SJCRH30 (cell line): ENCODE measurements at places on chromosomes 5 and 9. TPM values are rescaled to one million over a fixed set of nuclear protein-coding genes. Genes with fewer than 3 reads are reported as not detected.

Gene F12
- 5.9 and 6.5 TPM in 2 replicates for total RNA-seq

Gene PKD2L2
- not detected in 2 replicates for total RNA-seq

Gene RACK1
- 5,838 and 6,264 TPM in 2 replicates for total RNA-seq

Gene ZNF782
- total RNA-seq, result 7.2 and 9.3 TPM in 2 replicates

DNA sequence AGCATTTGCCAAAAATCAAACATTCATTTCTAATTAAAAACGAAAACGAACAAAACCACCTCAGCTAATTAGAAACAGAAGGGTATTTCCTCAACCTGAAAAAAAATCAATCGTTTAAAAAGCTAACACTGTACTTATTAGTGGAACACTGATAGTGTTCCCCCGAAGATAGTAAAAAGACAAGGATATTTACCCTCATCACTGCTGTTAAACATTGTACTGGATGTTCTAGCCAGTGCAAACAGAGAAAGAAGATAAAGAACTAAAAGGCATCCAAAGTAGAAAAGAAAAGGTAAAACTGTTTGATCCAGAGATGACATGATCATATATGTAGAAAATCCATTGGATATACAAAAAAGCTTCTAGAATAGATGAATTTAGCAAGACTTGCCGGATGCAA lies 508.3 kb downstream of the DMRTA1 start:
- no peak overlapping the region for H3K27ac ChIP-seq
- DNase-seq, result no peak
- H3K4me1 ChIP-seq, result no peaks in the 10 kb centered on the region
- no peak overlapping the region for H3K4me3 ChIP-seq

DNA sequence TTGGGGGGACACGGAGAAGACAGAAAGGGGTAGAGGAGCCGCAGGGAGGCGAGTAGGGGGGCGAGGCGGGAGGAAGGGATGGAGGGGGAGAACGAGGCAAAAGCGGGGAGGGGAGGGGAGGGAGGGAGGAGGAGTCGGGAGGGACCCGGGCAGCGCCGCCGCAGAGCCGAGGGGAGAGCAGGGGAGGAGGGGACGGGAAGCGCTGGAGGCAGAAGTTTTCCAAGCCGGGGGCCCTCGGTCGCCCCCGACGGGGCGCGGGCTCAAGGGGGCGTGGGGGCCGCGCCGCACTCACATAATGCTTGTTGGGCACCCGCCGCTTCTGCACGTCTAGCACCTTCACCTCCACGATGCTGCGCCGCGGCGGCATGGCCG lies 353 bp downstream of the SH3PXD2B start:
- H3K4me3 ChIP-seq, result peak overlapping the region; percentile 91
- peaks cover 14% of the 10 kb centered on the region for H3K4me1 ChIP-seq

GRCh38 chr9:73104342-73104741 lies 47.3 kb upstream of the ANXA1 start:
- H3K27me3 ChIP-seq, result no peaks in the 10 kb centered on the region
- no peaks in the 10 kb centered on the region for H3K4me1 ChIP-seq
- DNase-seq, result no peak
- H3K36me3 ChIP-seq, result no peaks in the 10 kb centered on the region

DNA sequence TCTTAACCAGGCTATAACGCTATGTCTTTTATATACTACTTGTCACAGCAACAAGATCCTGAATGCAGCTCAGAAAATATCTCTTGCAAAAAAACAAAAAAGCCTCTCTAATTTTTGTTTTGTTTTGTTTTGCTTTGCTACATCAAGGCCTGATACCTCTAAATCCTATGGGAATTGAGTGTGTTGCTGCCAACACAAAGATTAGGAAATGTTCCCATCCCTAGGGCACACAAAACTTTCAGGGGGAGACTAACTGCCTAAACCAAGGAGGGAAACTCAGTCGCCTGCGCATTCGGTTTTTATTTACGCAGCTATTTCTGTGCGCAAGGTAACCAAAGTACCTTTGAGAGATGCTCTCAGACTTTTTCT lies 1.7 kb downstream of the SSBP2 start:
- peak overlapping the region; percentile 58 for H3K4me3 ChIP-seq
- H3K36me3 ChIP-seq, result no peaks in the 10 kb centered on the region
- H3K4me1 ChIP-seq, result no peaks in the 10 kb centered on the region
- DNase-seq, result no peak
- no peak overlapping the region for H3K27ac ChIP-seq

DNA sequence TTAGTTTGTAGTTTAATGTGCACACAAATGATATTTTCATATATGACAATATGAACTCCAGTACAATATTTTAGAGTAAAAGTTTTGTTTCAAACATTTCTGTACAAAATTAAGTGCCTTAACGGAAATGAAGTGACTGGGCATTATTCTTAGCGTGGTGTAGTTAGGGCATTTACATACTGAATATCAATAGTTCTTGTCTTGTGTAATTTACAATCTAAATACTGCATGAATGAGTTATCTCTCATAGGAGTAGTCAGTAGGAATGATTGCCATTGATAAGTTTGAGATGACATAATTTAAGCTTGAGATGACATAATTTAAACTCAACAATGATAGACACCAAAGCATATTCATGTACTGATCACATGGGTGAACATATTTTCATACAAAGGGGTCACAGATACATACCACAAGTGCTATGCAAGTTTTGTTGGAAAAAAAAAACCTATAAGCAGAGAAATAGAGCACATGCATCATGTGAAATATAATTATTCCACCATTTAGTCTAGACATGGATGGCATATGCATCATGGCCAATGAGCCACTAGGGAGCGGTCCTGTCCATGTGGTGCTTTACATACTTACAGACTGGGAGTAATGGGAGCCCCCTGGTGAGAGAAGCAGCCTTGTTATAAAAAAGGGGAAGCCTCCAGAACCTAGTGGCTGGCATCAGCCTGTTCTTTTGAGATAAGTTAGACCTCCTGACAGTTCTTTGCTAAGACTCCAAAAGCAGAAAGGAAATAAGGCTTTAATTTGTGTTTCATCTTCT lies 1523.9 kb downstream of the MAT2B start:
- H3K4me3 ChIP-seq, result no peak overlapping the region
- no peak overlapping the region for H3K27ac ChIP-seq
- no peaks in the 10 kb centered on the region for H3K4me1 ChIP-seq
- H3K27me3 ChIP-seq, result no peaks in the 10 kb centered on the region
- peak; percentile 14 for DNase-seq
- no peaks in the 10 kb centered on the region for H3K36me3 ChIP-seq

DNA sequence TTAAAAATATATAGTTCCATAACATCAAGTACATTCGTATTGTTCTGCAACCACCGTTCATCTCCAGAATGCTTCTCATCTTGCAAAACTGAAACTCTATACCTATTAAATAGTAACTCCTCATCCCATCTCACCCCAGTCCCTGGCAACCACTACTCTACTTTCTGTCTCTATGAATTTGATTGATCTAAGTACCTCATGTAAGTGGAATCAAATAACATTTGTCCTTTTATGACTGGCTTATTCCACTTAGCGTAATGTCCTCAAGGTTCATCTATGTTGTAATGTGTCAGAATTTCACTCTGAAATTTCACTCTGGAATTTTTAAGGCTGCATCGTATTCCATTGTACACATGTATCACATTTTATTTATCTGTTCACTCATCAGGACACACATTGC lies 132.1 kb upstream of the RUSC2 start:
- H3K4me1 ChIP-seq, result no peaks in the 10 kb centered on the region
- DNase-seq, result no peak
- no peak overlapping the region for H3K27ac ChIP-seq
- H3K36me3 ChIP-seq, result no peaks in the 10 kb centered on the region

DNA sequence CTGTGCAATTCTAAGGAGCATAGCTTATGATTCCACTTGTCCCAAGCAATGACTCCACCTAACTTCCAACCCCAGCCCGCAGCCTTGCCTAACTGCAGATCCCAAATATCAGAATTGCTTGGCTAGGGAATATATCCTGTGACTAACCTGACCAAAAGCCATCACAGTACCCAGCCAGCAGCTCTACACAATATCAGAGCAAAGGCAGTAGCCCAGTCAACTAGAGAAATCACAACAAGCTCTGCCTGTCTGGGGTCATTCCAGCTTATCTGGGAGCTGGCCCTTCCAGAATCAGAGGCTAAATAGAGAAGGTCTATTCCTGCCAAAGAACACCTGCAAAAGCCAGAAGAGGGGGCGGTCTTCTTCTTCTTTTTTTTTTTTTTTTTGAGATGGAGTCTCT lies 9.3 kb upstream of the KIAA1958 start:
- no peaks in the 10 kb centered on the region for H3K27me3 ChIP-seq
- no peak for DNase-seq
